ENCODE measurements at places on chromosomes 4 and X.

DNA sequence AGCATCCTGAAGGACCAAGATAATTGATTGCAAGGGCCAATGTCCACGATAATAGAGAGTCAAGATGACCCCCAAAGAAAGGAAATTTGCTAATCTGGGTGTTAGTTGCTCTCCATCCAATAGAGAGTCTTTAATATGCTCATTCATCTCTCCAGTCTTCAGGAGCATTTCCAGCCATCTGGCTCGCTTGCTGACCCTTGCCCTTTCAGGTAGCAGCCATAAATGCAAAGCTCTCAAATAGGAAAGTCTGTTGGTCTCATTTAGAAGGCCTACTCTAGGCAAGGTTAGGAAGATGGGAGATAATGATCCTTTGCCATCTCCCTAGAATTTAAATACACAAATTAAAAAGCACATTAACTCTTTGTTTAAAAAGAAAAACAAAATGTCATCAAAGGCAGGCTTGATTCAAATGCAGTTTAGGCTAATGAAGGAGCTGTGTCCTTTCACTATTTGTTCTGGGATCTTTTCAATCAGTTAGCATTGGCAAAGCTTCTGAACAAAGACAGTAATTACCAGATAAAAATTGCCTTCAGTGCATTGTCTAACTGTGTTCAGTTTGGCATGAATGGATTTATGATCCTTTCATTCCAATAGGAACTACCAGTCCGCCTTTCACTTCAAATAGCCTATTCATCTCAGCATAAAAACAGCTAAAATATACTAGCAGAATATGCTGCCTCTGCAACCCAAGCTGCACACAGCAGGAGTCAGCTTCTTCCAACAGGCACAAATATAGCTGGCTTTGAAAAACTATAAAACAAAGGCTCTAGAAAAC lies 49.6 kb upstream of the ATXN3L start:
- DNase-seq, result no peak

DNA sequence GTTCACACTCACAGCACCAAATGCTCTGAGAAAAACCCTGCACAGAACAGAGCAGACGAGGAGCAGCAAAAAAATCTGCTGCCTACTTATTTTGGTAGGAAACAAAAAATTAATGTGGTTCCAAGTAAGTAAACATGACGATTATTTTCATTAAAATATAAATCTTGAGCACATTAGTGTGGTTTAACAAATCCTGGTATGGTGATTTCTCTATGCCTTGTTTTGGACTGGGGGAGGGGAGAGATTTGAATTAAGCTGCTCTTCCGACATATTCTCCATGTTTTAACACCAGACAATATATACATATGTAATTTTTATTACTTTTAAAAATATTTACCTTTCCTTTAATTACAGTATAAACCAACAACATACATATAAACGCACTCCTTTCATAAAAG lies 1.8 kb downstream of the CAMK2D start:
- no peak for DNase-seq

GRCh38 chrX:37350034-37350365 lies 836 bp downstream of the PRRG1 start:
- no peak for DNase-seq

DNA sequence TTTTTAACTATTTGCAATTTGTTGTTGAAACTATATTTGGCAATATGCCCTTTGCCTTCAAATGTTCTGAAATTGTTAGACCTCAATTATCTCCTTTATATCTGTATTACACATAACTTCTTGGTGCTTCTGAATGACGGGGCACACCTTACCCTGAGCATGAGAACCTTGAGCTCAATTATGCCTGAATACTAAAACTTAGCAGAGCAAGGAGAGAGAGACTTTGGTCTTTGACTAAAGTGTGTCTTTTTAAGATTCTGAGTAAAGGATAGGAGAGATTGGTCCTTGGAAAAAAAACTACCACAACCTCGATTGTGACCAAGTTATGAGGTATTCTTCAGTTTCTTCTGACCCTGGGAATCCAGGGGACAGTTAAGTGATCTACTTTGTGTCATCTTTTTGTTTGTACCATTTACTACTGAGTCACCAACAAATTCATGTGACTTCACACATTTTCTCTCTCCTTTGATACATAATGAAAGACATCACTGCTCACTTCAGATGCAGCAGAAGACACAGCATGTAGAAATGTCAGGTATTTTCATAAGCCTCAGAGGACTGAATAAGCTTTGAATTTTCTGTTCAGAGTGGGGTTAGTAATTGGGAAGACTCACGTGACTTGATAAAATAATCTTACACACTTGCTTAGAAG lies 51.4 kb downstream of the PTTG2 start:
- no peak for DNase-seq

GRCh38 chrX:103918571-103919269 lies 43.7 kb upstream of the TMSB15B start:
- no peak for DNase-seq

DNA sequence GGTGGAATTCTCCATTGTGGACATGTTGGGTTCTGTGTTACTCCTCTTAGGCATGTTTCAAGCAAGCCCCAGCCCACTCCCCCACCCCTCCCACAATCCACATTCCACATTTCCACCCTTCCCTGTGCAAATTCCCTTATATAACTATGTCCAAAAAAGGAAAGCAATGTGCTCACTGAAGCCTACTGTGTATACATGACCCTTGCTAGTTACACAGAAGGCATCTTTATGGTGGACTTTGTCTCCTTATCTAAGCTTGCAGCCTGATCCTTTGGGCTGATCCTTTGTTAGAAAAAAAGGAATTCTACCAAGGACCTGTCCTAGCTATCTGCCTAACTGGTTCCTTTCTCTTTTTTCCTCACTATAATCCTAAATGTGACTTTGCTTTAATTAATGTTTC lies 796.8 kb downstream of the NLGN4X start:
- no peak for DNase-seq

- DNase-seq, result no peak
Observed at GRCh38 chr4:123609829-123610228, 213.2 kb downstream of the SPRY1 start.

GRCh38 chr4:119025420-119025819 lies 110.2 kb upstream of the MYOZ2 start:
- no peak for DNase-seq

DNA sequence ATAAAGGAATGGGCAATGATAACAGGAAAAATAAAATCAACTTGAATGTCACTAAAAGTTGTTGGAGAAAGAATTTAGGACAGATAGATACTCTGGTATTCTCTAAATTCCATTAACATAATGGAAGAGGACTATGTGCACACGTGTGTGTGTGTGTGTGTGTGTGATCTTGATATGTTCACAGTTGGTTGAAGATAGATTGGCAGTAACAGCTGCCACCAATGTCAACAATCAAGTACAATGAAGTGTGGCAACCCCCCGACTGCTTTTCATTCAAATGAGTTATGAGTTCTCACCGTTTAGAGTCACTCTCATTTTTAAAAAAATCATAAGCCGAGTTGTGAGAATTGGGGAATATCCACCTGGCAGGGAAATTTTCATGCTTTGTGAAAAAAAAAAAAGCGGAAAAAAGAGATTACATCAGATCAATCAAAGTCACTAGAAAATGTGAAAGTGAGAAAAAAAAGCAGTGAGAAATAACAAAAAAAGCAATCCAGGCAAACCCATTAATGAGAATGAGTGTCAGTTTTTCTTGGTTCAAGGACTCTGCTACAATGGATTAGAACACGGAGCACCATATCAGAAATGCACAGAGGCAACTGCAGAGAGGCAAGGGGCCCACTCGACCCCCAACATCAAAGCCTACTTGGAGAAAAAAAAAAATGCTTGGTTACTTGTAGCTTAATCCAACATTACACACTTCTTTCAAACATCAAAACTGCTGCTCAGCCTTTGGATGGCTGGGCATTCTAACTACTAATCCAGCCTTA lies 414.9 kb upstream of the PITX2 start:
- no peak for DNase-seq

DNA sequence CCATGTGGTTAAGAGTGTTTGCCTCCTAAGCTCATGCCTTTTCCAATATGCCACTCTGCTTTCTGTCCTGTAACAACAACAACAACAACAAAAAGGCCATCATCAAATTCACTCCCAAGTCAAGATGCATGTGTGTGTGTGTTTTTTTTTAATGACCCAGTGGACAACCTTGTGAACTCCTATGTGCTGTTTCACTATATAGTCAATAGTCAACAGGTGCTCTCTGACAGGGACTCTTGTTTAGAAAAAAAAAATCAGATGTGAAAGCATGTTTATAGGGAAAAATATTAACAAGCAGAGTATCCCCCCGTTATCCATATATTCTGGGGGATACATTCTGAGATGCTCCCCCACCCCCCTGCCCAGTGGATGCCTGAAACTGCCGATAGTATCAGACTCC lies 50.6 kb upstream of the BEND2 start:
- DNase-seq, result no peak

DNA sequence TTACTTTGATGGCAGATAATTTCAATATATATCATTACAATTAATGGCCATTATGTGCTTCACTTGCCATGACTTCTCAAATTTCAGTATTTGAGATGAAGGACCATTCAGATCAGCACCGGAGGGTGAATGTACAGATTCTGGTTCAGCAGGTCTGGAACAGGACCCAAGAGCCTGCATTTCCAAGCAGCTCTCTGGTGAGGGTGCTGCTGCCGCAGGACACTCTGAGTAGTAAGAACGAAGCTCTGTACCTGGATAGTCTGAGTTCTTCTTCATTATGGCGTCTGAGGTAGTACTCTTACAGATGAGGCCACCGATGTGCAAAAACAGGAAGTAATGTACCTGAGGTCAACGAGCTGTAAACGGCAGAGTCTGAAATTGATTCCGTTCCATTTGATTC lies 228.2 kb downstream of the FBXW7 start:
- no peak for DNase-seq

DNA sequence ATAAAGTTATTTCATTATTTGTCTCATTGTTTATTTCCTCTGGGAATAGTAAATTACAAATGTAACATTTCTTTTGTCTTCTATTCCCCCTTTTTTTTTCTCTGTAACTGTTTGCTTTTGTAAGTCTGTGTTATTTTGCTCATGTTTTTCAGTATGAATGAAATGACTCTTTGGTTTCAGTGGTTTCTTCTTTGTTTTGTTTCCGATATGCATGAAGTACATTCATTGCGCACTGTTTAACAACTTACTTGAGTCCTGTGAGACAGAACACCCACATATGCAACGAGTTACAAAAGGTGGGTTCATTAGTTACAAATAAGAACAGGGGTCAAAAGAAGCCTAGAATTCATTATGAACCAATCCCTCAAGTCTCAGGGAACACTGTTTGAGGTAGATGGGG lies 175.0 kb upstream of the UGT8 start:
- DNase-seq, result no peak

- no peak for DNase-seq
Observed at GRCh38 chr4:120769227-120769626, 153.3 kb downstream of the PRDM5 start.

DNA sequence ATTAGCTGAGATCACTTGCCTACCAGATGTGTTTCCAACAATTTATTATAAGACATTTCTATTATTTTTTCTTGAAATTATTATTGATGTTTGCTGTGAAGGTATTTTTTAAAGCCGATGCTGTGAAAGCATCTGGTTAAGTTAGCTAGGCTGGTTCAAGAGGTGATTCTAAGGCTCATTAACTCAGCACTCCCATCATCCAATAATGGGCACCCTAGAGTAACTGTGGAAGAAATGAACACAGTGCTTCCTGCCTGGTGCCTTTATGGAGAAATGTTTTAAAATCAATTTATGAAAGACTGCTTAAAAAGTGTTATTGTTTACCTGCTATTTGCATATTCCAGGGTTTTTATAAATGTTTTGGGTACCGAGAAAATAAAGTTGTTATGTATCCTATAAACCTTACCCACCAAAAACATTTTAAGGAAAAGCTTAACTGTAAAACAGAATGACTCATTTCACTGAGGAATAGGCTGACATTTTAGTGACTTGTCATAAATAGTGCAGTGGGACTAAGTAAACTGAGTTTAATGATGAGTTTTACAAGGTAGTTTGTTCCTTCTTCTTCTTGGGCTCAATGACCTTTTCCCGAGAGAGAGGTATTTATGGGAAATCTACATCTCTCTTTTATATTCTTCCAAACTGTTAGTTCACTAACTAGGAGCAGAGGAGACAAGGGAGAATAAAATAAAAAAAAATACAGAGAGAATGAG lies 310.0 kb upstream of the AADAT start:
- DNase-seq, result no peak
